ENCODE measurements at places on chromosomes 6 and 20. TPM values are rescaled to one million over a fixed set of nuclear protein-coding genes. Genes with fewer than 3 reads are reported as not detected.

HTR1E gene
- not detected for total RNA-seq

SLC25A27 gene
- 8.8 TPM for total RNA-seq

SLPI gene
- 446 TPM for total RNA-seq

CYP39A1 gene
- total RNA-seq: 1.7 TPM

LINC00237 gene
- not detected for total RNA-seq

RNF217 gene
- total RNA-seq: 16.4 TPM

MICA gene
- total RNA-seq: 77.1 TPM

LGSN gene
- not detected for total RNA-seq

MYH7B gene
- 0.52 TPM for total RNA-seq

CCNC gene
- 84.1 TPM for total RNA-seq

UBR2 gene
- 32.4 TPM for total RNA-seq

BTN1A1 gene
- not detected for total RNA-seq

XKR7 gene
- total RNA-seq: not detected

LTA gene
- total RNA-seq: not detected

ESR1 gene
- 0.50 TPM for total RNA-seq

UST gene
- 2.4 TPM for total RNA-seq

HLA-F gene
- total RNA-seq: 119 TPM

MED20 gene
- 29.8 TPM for total RNA-seq

All from Calu3 (cell line).